ENCODE measurements at places on chromosomes 2 and 18.
A peak's percentile ranks its signal among the peaks of the same experiment; 100 is the strongest.

DNA sequence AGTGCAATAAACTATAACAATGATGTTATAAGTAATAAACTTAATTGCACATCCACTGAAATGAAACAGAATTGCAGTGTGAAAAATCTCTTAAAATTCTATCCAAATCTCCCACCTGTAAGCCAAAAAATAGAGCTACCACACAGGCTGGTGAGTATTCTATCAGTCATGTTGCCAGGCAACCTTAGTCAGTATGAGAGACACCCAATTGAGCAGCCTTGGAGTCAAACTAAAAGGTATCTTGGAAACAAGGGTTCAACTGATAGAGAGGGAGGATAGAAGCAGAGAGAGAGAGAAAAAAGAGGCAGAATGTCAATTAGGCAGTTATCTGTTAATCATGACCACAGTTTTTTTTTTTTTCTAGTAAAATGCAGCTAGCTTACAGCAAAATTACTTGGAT lies 45.8 kb downstream of the GALNT13 start:
- no peak for DNase-seq

DNA sequence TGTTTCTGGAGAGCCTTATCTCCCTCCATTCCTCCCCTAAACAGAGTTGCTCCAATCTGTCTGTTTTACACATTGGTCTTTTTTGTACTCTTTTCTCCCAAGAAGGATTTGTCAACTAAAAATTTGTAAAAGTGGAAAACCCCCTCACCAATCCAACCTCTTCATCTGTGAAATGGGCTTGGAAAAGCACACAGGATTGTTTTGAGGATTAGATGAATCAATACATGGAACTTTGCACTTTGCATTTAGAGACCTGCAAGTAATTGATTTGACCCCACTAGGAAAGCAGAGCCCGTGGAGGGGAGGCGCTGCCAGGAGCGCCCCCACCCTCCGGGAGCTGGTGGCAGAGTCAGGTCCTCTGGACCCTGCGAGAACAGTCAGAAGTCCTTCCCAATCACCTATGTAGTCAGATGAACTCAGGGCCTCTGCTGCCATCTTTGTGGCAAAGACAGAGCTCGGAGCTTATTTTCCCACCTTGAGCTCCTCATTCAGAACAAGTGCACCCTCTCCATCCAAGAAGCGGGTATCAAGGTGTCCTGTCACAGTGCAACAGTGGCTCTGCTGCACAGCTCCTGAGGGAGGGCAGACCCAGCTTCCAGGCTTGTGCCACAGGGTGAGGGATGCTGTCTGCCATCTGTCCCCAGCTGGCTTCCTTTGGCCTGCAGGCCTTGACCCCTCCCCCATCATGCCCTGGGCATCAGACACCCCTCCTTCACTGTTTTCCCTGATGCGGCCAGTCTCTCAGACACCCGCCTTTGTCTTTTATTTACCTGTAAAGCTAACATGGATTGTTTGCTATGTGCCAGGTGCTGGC lies 1.7 kb upstream of the TMEM185B start:
- DNase-seq, result no peak

DNA sequence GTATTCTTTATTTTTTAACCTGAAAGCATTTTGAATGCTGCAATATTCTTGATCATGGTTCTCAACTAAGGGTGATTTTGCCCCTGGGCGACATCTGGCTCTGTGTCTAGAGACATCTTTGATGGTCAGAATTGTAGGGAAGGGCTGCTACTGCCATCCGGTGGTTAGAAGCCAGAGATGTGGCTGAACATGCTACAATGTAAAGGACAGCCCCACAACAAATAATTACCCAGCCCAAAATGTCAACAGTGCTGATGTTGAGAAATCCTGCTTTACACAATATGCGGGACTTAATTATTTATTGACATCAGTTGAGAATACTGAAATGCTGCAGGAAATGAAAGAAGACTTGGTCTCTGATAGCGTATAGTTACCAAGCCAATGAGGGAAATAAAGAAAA lies 37.5 kb upstream of the SERPINB2 start:
- DNase-seq, result peak; percentile 23

DNA sequence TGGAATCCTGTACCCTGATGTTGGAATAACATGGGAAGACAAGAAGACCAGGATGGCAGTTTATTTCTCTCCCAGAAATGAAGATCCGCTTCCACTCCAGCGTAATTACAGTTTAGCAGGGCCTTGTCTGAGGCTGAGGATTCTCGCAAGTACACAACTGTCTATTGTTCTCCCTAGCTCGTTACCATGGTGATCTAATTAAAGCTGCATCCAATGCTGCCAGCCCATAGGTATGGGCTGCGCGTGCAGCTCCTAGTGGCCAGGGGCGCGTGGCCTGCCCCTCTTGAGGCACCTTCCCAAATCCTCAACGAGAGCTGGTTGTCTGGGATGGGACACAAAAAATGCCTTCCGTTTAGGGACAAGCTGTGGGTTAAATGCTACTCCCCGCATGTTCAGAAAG lies 344.9 kb downstream of the CYRIA start:
- DNase-seq, result no peak

- no peak for DNase-seq
Measured at GRCh38 chr2:163990541-163990940, 254.7 kb upstream of the FIGN start.

DNA sequence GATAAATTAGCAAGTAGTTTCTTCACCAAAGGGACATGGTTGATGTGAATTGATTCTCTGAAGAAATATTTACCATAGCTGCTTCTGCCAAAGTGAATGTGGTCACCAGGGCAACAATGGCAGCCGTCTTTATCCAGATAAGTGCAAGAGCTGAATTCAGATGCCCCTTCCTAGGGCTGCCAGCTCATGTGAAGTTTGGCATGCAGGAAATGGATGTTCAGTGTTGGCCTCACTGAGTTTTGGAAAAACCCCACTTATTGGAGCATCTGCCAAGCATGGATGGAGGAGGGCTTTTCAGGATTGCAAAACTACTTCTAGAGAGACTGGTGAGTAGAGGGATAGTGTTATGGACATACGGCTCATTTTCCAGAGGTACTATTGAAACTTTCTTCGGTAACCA lies 80.8 kb downstream of the FMNL2 start:
- no peak for DNase-seq

DNA sequence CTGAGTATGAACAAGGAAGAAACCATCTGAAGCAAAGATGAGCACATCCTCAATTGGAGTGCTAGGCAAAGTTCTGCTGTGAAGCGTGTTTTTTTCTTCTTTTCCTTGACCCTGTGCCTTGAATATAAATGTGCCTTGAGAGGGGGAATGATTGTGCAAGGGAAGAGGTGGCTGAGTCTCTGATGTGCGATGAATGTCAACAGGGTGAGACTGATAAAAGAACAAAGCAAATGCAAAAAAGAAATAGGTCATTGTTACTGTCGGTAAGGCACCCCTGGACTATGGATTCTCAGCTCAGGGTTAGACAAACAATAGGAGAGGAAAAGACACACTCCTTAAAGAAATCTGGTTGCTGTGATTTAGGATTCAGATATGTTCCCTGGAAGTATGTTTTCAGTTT lies 54.5 kb downstream of the HDHD2 start:
- no peak for DNase-seq

DNA sequence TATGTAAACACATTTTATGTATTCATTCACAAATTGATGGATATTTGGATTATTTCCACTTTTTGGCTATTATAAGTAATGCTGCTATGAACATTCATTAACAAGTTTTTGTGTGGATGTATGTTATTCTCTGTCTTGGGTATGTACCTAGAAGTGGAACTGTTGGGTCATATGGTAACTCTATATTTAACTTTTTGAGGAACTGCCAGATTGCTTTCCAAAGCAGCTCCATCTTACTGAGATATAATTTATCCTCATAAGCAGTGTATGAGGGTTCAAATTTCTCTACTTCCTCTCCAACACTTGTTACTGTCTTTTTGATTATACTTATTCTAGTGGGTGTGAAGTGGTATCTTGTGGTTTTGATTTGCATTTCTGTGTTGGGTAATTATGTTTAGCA lies 7.1 kb upstream of the EML6 start:
- DNase-seq, result no peak

GRCh38 chr2:183037553-183038340 lies 510 bp downstream of the NCKAP1 start:
- DNase-seq, result no peak

DNA sequence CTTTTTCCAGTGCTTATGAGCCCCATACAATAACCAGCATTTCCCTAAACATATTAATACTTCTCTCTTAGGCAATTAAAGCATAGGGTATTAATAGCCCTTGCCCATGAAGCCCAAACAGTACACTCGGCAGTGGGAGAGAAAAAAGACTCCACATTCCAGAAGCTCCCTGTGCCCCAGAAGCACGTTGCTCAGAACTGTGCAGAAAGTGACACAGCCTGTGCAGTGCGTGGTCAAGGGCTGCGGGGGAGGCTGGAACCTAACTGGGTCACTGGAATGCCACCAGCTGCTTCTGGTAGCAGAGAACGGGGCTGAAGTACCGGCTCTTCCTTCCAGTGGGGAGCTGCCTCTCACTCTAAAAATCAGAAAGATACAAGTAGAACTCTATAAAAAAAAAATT lies 32.7 kb downstream of the EIPR1 start:
- no peak for DNase-seq

GRCh38 chr2:37219046-37219445 lies 12.3 kb downstream of the CEBPZ start:
- no peak for DNase-seq

GRCh38 chr2:136019306-136019705 lies 33.9 kb upstream of the DARS1 start:
- no peak for DNase-seq

GRCh38 chr2:9473985-9474360 lies 378 bp upstream of the IAH1 start:
- DNase-seq, result no peak

- no peak for DNase-seq
Measured at GRCh38 chr2:47737191-47737975, 45.6 kb upstream of the MSH6 start.

GRCh38 chr18:24055009-24055804 lies 40.7 kb downstream of the TTC39C start:
- DNase-seq, result no peak

GRCh38 chr2:146623771-146624170 lies 1221.1 kb upstream of the ACVR2A start:
- no peak for DNase-seq

DNA sequence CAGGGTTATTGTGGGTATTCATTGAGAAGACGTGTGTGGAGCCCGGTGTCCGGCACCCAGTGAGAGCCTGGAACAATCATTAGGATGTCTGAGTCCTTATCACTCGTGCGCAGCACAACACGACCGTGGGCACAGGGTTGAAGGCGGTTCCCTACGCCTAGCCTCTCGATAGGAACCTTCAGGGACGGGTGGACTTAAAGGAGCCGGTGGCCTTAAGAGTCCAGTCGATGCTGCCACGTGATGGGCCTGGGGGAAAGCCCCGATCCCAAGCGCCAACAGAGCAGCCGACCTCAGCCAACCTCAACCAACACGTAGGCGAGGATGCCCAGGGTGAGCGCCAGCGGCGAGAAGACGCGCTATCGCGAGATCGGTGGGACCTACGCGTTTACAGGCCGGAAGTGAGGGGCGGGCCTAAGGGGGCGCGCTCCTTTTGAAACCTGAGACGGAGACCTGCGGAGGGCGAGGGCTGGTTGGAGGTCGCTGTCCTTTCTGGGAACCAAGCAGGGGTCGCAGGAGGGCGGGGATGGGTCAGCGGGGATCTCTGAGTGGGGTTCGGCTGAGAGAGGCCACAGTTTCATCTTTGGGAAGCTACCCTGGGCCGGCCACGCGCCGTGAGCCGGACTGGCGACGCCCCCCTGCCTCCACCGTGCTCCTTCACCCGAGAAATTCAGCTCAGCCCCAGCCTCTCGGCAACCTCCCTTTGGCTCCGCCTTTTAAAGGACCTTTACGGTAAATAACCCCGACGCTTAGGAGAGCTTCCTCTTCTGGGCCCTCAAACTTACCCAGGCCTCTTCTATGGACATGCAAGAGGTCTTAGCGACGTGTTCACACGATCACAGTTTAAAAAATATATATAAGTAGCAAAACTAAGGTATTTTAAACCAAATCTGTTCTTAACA lies 28.3 kb downstream of the WNT10A start:
- DNase-seq, result no peak

GRCh38 chr2:153464395-153464794 lies 14.2 kb downstream of the RPRM start:
- DNase-seq, result no peak

GRCh38 chr2:223093436-223094241 lies 41.6 kb downstream of the KCNE4 start:
- no peak for DNase-seq

- no peak for DNase-seq
Measured at GRCh38 chr18:51029378-51029693, 677 bp upstream of the SMAD4 start.

- no peak for DNase-seq
Measured at GRCh38 chr2:128625963-128626759, 307.5 kb upstream of the HS6ST1 start.

- no peak for DNase-seq
Measured at GRCh38 chr2:206240327-206240726, 34.1 kb upstream of the ZDBF2 start.

- DNase-seq, result no peak
Measured at GRCh38 chr2:28326469-28326805, 66.2 kb upstream of the FOSL2 start.

DNA sequence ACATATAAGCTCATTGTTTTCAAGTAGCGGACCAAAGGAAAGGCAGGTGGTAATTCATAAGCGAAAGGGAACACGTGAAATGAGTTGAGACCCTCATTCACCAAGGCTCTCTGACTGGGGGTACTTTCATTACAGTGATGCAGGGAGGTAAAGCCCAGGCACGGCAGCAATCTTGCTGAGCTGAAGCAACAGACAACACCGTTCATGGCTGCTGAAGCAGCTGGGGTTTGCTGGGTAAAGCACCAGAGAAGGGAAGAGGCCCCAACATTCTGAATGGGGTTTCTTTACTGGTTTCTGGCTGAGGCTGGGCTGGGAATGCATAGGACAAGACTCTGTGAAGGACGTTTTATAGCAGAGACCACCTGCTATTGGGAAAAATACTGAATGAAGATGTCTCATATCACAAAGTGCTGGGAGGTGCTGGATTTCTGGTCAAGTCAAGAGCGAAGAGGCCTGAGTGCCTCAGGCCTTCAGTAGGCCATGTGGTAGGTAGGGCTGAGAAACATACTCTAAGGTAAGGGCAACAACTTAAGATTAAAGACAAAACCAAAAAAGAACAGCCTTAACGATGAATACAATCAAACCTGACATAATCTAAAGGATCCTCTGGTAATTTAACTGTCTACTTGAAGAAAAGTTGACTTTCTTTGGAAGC lies 324.7 kb upstream of the PIK3C3 start:
- no peak for DNase-seq

- DNase-seq, result no peak
Measured at GRCh38 chr2:15826273-15826717, 114.1 kb upstream of the MYCN start.

- no peak for DNase-seq
Measured at GRCh38 chr2:155692856-155693255, 639.7 kb downstream of the NR4A2 start.

DNA sequence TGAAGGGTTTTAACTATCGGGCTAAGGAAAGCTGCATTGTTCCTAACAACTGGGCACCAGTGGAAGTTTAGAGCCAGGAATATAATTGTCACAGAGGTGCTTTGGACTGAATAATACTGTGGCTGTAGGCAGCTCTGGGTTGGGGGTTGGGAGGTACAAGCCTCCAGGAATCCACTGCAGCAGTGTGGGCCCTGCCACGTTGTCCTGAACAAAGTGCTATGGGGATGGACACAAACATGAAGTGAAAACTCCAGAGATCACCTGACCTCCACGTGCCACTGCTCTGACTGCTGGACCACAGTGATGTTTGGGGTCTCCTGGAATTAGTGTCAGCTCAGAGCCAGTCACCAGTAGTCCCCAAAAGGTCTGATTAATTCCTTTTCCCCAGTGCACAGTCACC lies 110.9 kb downstream of the BCL2 start:
- DNase-seq, result no peak

All from Kasumi-1 (cell line).